ENCODE measurements at places on chromosomes 7 and 10.

DNA sequence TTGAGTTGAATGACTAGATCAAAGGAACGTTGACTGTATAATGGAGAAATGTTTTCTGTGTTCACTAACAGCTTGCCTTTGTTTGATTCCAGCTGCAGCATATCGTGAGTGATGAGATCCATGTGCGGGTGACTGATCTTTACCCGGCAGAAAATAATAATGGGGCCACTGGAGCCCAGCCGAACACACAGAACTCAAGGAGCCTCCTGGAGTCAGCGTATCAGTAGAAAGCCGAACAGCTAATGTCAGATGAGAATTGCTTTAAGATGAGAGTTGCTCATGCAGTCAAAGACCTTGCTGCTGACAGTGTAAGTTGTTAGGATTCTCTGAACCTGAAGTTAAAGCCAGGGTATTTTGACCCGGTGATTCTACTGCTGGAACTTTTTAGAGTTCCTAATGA lies 34.3 kb upstream of the MTPAP start:
- DNase-seq: no peak

DNA sequence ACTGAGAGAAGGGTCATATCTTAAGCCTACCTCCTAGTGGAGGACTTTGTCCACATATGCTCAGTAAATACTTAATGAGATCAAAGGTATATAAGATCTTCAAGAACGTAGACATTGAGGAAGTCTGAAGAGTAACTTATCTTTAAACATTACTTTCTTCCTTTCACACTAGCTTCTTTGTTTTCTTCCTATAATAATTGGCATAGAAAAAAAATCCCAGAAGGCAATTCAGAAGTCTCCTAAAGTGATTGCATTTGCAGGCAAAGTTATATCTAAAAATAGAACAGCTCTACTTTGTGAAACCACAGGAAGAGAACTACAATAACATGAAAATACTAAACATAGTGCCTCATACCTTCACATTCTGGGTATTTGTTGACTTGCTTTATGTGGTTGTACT lies 150.4 kb downstream of the PPP1R3A start:
- DNase-seq: no peak

- no peak for DNase-seq
Measured at GRCh38 chr7:128755819-128756476, 16.8 kb downstream of the CALU start.

DNA sequence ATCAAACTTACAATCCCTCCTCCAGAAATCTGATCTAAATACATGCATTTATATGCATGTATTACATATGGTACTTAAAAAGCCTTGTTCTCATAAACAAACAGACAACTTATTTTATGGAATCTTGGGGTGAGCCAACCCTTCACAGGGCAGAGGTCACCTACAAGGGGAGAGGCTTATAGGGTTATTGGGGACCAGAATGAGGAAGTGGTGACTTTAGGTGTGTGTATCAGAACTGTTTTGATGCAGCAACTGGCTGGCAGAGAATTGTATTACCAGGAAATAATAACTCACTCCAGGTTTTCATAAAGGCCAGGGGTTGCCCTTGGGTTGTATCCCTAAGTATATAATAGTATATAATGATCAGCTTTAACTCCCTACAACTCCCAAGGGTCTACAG lies 91.1 kb downstream of the SVIL start:
- DNase-seq: peak; percentile 14

GRCh38 chr7:115066634-115067033 lies 144.7 kb downstream of the MDFIC start:
- DNase-seq: no peak

DNA sequence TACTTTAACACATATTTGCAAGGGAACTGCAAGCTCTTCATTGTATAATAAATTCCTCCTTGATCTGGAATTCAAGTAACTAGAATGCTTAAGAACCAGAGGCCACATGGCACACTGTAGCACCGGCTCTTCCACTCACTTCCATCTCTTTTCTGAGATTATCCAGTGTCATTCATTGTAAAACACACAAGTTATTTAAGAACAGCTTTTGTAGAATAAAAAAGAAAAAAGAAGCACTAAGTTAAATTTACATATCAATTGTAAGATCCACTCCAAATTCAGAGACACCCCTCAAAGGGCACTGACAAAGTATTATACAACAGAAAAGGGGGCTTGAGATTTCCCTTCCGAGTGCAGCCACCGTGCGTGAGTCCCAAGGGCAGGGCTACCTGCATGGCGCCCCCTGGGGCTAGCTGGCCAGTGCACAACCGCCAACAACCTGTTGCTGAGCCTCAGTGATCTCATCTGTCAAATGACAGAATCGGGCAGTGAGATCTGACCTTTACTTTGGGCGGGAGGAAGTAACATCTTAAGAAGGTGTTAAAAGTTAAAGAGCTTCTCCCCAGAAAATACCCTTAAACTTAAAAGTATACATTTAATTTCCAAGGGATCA lies 12.5 kb downstream of the GLI3 start:
- no peak for DNase-seq

- no peak for DNase-seq
Measured at GRCh38 chr10:61355211-61355610, 98.0 kb downstream of the TMEM26 start.

DNA sequence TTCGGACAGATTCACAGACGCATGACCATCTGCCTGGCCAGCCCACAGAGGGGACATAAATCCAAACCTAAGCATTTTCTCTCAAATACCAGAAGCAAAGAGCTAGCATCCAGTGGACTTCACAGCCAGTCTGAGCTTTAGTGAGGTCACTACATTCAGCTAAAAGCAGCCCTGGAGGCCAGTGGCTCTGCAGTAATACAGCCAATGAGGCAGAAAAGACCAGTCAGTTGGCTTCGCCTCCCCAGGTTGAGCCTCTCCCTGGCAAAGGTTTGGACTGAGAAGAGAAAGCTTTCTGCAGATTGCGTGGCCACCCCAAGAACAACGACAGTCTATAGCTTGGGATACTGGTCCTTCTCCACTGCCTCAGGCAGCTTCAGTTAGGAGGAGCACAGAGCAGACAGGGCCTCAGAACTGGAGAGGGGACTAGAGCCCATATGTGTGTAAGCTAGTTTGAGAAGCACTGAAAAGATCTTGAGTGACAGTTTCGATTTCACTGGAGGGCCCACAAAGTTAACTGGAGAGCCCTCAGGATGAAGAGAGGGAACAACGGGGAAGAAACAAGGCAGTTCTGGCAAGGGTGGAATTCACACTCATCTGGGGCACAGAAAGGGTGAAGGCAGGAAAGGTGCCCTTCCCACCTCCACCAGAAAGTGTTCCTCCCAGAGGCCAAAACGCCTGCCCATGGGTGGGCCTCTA lies 3.8 kb downstream of the WDR91 start:
- DNase-seq: no peak

- DNase-seq: no peak
Measured at GRCh38 chr7:42194238-42194637, 42.8 kb downstream of the GLI3 start.

GRCh38 chr7:150406312-150406566 lies 27.1 kb downstream of the ZNF775 start:
- peak; percentile 24 for DNase-seq

DNA sequence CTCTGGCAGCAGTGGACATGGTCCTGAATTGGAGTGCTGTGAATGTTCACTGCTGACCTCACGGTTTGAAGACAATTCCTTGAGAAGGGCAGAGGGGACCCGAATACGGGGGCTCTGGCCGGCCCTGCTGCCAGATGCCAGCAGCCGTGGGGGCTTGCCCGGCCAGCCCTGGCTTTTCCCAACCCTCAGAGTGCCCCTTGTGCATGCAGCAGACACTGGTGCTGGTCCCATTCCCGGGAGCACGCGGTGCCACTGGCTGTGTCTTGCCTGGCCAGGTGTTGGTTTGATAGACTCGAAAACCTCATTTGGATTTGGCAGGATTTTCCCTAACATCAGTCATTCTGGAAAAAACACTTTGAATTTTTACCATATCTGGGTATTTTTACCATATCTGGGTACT lies 49.1 kb downstream of the LHPP start:
- no peak for DNase-seq

DNA sequence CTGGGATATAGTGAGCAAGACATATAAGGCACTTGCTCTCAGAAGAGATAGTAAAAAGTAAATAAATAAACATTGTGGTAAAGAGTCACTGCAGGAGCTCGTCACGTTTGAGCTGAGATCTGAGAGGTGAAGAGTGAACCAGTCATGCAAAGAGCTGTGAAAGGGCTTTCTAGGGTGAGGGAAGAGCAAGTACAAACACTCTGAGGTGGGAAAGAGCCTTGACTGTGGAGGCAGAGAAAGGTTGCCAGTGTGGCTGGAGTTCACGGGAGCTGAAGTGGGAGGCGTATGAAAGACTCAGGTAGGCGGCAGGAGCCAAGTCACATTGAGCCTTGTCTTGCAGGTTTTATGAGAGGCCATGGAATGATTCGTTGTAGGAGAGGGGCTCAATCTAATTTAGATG lies 141.0 kb downstream of the C1GALT1 start:
- DNase-seq: no peak

DNA sequence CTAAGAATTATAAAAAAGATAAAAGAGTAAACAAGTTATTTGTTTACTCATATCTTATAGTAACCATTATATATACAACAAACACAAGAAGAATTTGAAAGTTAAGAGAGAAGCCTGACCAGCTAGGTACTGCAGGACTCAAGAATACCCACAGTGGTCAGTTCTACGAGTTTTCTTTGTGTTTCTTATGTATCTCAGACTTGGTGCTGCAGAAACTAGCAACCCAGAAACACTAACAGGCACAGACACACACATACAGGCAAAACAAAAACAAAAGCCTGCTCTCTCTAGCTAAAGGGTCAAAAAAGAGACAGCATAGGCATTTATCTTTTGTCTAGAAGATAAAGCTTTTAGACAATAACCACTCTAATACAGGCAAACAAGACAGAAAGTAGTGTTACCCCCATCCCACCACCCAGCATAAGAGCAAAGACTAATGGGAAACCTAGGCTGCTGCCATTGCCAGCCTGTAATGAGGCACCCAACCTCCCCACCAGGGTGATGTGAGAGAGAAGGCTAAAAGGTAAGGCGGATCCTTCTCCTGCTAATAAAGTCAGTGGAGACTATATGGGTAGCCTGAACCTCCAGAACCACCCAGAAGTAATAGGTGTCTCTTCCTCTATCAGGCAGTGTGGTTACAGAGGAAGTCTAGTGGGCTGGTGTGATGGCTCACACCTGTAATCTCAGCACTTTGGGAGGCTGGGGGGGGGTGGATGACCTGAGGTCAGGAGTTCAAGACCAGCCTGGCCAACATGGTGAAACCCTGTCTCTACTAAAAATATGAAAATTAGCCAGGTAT lies 113.9 kb downstream of the DNAJC1 start:
- no peak for DNase-seq

DNA sequence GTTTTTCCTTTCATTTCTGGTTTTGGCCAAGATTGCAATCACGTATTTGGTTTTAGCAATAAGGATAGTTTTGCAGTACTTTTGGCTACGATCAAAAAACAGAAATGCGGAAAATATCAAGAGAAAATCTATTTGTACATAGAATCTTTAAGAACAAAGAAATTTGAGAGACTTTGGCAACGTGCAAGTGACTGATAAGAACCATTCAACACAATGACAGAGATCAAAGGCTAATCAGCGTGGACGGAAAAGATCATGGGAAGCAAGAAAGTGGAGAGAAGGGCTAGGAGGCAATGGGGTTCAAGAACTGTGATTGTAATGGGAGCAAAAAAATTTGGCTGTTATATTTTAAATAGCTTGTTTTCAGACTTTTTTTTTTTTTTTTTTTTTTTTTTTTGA lies 16.2 kb upstream of the LRRN3 start:
- DNase-seq: no peak

DNA sequence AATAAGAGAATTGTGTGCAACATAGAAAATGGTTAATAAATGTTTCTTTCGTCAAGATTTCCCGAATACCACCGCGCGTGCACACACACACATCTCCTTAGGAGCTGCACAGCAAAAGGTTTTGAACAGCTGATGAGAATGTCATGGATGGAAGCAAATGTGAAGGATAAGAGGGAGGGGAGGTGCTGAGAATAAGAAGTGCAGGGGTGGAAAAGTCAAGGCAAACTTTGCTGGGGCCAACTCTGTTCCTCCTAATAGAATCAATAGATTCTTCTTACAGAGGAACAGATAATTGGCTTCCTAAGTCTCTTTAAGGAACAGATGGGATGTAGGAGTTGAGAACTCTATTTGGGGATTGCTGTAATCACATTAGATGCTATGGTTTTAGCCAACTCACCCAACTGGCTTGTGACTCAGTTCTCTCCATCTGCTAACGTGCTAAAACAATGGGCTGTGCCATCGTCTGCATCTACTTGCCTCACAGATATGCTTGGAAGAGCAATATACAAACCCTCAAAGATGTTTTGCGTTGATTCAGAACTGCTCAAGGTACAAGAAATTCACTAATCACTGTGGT lies 408.2 kb upstream of the CELF2 start:
- DNase-seq: no peak

GRCh38 chr10:127523476-127523875 lies 25.6 kb upstream of the NPS start:
- DNase-seq: no peak

- no peak for DNase-seq
Measured at GRCh38 chr7:157844141-157844540, 507.3 kb downstream of the DNAJB6 start.

- DNase-seq: no peak
Measured at GRCh38 chr10:19824381-19825342, 8.4 kb downstream of the PLXDC2 start.

- DNase-seq: no peak
Measured at GRCh38 chr10:114811862-114812261, 9.7 kb upstream of the FHIP2A start.

DNA sequence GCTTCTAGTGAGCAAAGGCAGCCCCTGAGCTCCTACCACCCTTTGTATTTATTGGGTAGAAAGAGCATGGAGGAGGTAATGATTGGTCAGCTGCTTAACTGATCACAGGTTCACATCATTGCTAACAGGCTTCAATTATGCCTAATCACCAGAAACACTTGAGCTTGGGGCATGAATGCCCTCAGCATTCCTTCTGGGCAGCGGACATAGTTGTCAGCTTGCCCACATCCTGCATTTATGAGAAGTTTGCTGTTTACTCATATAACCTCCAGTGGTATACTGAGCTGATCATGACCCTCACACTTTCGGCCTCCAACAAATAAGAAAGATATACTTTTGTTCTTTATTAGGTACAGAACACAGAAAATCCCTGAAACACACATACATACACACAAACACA lies 140.3 kb upstream of the ODAD2 start:
- DNase-seq: no peak

- DNase-seq: no peak
Measured at GRCh38 chr10:111018021-111018420, 58.8 kb upstream of the ADRA2A start.

DNA sequence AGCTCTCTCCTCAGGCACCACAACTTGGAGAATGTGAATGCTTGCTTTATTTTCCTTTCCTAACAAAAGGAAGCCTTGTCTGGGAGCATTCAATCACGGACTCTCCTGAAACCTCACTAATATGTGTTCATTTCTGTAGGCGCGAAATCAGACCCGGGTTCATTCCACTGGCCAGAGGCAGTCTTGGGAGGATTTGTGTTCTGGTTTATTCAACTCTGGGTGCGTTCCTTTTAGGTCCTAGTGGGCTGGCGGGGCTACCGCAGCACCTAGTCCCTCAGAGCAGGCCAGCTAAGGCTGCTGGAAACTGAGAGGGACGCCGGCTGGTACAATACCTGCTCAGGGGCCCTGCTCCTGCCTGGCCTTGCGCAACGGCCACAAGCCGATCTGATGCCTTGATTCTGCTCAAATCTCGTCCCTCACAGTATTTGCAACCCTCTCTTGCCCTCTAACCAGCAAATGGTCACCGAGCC lies 7.5 kb downstream of the HOXA4 start:
- DNase-seq: no peak

GRCh38 chr7:81618396-81619014 lies 151.3 kb downstream of the HGF start:
- DNase-seq: no peak

GRCh38 chr10:130802301-130802700 lies 509.2 kb downstream of the TCERG1L start:
- no peak for DNase-seq

All from germinal center (tissue), 1 donor.